ENCODE measurements at places on chromosomes 7 and 10.

GRCh38 chr7:55409482-55410225, 44.5 kb downstream of the LANCL2 start:
- no peak for DNase-seq

DNA sequence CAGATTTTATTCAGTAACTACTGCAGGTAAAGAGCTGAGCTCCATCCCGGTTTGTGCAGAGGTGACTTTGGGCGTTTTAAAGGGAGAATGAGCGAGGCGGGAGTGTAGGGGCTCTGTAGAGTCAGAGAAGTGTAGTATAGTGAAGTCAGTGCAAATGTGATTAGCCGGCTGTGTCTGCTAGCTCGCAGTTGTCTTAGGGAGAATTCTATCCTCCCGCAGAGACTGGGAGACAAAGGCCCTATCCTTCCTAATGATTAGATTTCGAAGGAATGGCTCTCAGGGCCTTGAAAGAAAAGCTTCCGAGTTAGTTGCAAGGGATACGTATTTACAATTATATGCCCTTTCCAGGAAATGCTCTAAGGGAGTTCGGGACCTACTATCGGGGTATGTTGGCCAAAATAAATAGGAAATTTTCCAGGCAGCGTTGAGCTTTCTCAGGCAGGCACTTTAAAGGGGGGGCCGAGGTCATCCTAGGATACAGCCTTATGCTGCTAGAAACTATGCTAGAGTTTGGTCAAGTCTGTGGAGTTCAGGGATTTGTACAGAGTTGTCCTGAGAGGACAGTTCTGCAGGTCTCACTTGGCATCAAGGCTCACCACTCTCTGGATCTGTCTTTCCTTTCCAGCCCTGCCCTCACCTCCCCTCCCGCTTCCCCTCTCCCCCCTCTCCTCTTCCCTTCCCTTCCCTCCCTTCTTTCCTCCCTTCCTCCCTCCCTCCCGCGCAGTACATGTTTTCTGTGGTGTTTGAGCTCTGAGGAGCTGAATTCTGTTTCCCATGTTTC, 825 bp downstream of the MRPL32 start:
- DNase-seq = no peak

- DNase-seq = no peak
Observed at GRCh38 chr10:30183055-30183402, 123.6 kb upstream of the JCAD start.

GRCh38 chr10:70084189-70084588, 31.5 kb downstream of the MACROH2A2 start:
- no peak for DNase-seq

DNA sequence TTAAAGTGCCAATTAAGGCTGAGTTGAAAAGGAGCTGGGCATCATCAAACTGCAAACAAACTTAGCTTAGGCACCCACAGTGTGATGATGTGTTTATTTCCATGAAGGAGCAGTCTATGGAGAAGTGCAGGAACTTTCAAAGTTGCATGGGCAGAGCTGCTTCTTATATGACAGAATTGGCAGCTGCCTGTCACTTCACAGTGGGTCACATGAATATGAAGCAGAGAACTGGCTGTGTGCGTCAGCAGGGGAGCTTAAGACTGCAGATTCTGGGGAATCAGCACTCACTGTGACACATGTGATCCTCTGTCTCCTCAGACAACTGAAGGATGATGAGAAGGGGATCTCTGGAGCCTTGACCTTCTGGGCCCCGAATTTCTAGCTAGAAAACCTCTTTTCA, 36.6 kb downstream of the RBM28 start:
- no peak for DNase-seq

GRCh38 chr7:35874886-35875285, 74.0 kb downstream of the SEPTIN7 start:
- DNase-seq = no peak

GRCh38 chr7:151590850-151591771, 71.4 kb upstream of the RHEB start:
- DNase-seq = no peak

- no peak for DNase-seq
Observed at GRCh38 chr10:114309364-114309651, 70.3 kb downstream of the VWA2 start.

Data from left hindlimb (tissue), 1 donor.